ENCODE measurements at places on chromosomes 13 and 19.

DNA sequence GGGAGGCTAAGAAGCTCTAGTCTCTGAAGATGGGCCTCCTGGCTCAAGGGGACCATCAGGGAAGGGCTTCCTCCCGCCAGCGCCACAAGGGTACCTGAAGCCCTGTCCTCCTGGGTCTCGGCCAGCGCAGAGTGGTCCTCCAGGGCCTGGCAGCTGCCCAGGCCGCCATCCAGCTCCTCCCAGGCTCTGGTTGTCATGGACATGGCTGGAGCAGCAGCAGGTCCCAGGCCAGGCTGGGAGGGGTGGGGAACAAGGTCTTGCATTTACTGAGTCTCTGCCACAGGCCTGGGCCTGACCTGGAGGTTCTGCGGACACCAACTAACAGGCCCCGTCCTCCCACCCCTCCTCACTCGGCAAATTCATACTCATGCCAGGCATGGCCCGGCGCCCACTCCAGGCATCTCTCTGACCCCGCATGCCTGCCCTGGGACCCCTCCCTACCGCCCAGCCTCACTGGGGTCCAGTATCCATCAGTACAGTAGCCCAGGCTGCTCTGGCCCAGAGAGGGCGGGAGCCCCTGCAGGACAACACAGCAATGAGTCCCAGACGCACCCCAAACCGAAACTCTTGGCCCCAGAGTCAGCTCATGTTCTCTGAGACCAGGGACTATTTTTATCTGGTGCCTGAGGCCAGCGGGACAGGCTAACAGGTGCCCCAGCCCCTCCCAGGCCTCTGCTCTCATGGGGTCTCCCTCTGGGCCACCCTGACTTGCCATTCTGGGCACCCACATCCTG, 938 bp downstream of the JSRP1 start:
- DNase-seq = no peak

GRCh38 chr19:13441810-13442512, 64.3 kb downstream of the CACNA1A start:
- DNase-seq = peak; percentile 3

DNA sequence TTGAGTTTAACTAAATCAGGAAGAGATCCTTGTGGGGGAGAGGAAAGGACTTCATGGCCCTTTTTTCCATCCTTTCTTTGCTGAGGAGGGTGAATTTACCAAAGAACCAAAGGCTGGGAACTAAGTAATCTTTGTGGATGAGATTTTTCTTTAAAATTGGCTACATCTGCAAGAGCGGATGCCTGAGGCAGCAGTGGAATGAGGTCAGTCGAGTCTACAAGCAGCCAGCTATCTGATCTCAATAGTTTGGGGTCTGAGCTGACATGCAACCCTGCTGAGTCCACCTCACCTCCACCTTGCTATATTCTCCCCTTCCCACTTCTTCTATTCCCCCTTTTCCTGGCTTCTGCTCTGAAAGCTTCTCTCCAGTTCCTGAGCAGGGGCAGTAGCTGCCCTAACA, 3.6 kb upstream of the DNAJC15 start:
- no peak for DNase-seq

DNA sequence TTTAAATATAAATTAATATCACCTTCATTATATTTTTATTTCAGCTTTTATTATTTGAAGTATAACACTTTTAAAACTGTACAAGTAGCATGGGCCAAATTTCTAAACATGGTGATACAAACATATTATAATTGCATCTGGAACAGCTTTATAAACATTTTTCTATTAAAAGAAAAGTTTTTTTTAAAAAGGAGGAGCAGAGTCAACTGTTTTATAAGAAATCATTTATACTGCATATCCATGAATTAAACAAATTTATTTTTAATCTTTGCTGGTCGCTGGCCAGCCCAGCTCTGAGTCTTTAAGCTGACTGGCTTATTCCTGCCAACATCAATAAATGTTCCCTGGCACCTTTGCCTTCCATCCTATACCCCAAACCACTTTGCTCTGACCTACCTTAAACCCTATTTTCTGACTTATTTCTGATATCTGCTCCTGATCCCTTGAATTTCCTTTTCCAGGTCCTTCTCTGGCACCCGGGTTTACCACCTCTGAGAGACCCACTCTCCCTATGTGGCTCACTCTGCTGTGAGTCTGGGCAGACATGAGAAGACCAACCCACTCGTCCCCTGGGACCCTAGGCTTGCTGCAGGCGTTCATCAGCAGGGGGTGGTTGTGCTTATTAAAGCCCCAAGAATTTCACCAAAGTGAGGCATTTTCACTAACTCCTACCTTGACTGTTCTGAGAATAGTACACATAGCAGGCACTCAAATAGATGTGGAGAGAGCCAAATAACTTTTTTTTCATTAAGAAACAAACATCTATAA, 220.3 kb downstream of the KLF12 start:
- DNase-seq = no peak

- DNase-seq = no peak
Observed at GRCh38 chr13:42728507-42729180, 52.7 kb upstream of the FAM216B start.

DNA sequence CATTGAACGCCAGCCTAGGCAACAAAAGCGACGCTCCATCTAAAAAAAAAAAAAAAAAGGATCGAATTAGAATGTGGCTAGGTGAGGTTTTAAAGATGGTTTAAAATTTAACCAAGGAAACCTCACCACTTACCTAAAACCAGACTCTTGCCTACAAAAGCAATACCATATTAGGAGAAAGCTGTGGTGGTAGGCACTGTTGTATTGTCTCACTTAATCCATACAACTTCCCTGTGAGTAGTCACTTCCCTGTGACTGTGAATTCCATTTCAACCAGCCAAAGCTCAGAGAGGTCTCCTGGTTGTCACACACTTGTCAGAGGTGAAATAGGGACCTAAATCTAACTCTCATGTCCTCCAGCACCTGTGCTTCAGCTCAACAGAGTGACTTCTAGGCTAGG, 15.4 kb downstream of the SHISA2 start:
- no peak for DNase-seq

DNA sequence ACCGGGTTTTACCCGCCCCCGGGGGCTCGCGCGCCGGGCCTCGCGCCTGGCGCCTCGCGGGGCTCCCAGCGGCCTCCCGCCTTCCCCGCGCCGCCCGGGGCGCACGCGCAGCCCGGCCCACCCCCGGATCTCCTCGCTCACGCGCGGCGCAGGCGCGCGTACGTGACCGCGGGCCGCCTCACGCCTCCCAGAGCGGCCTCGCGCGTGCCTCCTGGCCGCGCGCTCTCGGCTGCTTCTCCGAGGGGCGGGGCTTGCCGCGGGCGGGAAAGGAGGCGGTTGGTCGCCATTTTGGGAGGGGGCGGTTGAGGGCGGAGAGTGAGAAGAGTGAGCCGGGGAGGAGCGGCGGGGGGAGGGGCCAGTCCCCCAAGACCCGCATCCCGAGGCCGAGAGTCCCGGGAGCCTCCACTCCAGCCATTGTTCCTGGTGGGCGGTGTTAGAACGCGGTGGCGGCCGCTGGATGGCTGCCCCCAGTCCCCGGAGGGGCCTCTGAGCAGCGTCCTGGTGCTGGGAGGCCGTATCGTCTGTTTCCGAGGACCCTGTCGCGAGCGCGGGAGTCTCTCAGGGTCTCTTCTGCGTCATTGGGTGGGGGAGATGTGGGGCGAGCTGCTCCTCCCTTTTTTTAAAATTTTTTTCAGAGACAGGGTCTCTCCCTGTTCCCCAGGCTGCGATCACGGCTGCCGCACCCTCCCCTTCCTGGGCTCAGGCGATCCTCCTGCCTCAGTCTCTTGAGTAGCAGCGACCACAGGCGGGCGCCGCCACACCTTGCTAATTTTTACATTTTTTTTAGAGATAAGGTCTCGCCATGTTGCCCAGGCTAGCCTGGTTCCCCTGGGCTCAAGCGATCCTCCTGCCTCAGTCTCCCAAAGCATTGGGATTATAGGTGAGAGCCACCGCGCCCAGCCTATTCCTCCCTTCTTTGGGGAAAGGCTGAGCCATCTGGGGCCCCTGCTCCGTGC, at the start of gene ZNF541:
Gene ZNF541 (minus strand): TSS at position 78 of the 956 bp plus-strand sequence. CDS start 17,292 bp downstream, outside the sequence.
- peak; percentile 47 for DNase-seq

- no peak for DNase-seq
Observed at GRCh38 chr13:102670130-102670529, 24.7 kb downstream of the METTL21C start.

DNA sequence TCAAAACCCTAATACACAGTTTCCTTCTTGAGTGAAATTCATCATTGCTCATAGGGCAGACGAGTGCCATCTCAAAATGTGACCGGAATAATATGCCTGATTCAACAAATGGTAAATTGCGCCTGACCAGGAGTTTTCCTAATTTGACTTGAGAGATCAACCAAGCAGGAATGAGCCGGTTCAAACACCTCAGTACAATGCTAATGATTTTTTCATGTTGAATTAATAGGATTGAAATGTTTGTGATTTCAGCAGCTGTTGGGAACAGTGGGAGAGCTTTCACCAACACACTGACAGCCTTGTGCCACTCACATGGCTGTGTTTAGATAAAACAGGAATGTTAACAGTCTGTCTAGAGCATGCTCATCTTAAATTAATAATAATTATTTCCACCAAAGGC, 484.8 kb downstream of the PCDH9 start:
- no peak for DNase-seq

DNA sequence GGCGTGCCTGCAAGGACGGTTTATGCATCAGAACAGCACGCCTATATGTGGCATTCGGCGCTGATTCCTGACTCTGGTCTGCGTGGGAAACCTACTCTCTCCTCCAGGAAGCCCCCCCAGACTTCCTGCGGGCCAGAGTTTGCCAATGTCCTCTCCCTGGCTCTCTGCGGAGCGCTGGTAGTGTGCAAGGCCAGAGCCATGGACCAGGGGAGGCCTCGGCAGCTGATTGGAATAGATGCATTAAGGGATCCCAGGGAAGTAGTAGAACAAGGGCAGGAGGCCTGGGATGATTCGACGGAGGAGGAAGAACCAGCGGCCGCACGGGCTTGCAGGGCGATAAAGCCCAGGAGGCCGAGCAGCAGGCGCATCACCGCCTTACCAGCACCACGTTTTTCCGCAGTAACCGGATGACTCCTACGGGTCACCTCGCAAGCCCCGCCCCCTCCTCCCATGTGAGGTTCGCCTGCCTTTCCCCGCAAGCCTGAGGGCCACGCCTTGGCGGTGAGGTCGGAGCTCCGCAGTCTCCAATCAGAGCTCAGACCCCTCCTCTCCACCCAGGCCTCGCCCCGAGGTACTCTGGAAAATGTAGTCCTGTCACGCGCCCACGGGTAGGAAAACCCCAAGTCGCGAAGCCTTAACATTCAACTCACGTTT, 5.0 kb downstream of the CLEC11A start:
- DNase-seq = peak; percentile 88

GRCh38 chr19:12090807-12091206, 26.3 kb downstream of the ZNF844 start:
- peak; percentile 35 for DNase-seq

- DNase-seq = no peak
Observed at GRCh38 chr13:109480011-109480955, 306.1 kb downstream of the IRS2 start.

- no peak for DNase-seq
Observed at GRCh38 chr13:105758918-105759860, 776.3 kb downstream of the EFNB2 start.

DNA sequence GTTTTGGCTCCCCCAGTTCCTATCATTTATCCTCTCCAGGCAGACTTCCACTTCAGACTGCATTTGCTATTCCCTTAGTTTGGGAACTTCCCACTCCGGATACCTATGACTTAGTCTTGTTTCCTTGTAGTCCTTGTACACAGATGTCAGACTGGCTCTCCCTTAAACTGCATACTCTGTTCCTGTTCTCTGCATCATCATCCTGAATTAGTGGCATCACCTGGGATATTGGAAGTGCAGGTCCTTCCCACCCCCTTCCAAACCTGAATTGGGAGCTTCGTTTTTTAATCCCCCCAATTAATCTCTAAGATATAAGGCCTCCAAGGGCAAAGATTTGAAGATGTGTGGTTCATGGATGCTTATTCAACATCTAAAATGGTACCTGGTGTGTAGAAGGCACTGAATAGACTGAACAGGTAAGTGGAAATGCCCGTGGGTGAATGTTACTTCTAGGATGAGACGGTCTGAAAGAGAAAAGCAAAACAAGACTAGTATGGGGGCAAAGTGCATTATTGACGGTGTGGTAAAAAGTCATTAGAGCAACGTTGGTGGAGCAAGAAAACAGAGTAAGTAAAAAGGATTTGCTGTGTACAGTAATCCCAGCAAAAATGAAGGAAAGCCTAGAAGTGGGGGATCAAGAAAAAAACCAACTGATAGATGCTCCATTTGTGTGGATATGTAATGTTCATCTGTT, 9.6 kb downstream of the MIR17HG start:
- DNase-seq = no peak

DNA sequence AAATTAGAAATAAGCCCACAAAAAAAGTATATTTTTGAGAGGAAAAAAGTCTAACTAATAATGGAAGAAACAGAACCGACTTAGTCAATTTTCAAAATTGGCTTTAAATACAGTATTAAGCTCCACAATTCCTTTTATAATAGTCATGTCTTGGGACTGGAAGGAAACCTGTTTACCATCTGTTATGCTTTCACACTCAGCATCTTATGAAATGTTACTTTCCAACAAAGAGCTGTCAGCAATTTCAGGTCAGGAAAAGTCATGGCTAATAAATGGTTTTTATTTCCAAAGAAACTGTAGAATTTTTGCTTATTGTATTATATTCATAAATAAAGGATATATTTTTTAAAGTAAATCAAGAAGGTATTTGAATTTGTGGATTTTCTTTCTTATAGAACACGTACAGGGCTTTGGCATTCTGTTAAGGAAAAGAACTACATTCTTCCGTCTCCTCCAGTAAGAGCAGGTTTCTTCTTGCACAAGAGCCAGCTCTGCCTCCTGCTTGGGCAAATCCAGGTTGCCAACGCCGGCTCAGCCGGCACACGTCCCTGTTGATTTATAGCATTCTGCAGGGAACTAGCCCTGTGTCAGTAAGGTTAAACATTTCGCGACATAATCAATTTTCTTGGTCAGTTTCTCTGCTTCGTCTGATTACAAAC, 52.9 kb upstream of the GPR12 start:
- no peak for DNase-seq

DNA sequence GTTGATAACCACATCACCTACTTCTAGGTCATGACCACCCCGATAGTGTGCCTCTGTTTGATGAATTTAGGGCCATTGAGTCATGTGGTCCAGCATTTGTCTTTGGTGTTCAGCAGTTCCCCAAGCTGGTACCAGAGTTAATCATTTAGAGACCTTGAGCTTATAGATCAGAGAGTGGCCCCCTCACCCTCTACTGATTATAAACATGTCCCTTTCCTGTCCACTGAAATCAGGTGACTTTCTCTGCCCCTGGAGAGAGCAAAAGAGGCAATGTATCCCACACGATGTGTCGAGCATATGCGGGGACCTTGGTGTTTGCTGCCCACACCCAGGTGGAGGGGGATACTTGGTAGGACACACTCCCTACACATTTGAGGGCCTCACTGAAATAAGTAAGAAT, 46.3 kb downstream of the C13orf42 start:
- DNase-seq = no peak

DNA sequence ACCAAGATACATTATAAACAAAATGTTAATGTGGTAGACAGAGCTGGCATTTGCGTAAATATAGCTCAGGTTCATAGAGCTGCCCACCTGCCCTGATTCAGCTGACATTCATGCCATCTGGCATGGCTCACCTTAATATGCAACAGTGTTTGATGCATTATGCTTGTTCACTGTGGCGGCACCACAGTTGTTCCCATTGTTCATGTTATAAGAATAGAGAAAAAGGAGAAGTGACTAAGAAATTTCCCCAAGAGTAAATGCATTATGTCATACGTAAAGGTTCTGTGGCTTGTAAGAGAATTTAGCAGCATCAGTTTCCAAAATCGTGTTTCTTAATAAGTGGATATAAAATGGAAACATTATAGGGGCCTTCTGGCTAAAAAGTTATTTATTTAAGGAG, 4.5 kb downstream of the CCNA1 start:
- DNase-seq = no peak
